ENCODE measurements at places on chromosomes 12 and 14.

GRCh38 chr14:68147303-68147702, 327.7 kb downstream of the RAD51B start:
- no peak for DNase-seq

- DNase-seq = peak; percentile 81
These were observed 396.8 kb downstream of the NUAK1 start for GRCh38 chr12:105741786-105742566.

GRCh38 chr14:49919825-49920659, 27.2 kb downstream of the ARF6 start:
- peak; percentile 36 for DNase-seq

DNA sequence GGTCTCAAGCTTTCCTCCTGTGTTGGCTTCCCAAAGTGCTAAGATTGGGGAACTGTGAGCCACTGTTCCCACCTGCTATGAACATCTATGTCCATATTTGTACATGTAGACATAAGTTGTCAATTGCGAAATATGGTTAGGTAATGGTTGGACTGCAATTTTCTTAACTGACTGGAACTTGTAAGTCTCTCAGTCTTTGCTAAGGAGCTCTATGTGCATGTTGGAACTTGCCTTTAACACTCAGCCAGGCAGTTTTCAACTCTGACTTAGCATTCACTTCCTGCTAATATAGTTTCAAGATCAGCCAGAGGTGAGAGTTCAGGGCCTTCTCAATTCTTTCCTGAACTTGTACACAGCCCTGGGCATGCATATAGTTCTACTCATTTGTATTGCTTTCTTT, 44.5 kb upstream of the EEA1 start:
- peak; percentile 36 for DNase-seq

DNA sequence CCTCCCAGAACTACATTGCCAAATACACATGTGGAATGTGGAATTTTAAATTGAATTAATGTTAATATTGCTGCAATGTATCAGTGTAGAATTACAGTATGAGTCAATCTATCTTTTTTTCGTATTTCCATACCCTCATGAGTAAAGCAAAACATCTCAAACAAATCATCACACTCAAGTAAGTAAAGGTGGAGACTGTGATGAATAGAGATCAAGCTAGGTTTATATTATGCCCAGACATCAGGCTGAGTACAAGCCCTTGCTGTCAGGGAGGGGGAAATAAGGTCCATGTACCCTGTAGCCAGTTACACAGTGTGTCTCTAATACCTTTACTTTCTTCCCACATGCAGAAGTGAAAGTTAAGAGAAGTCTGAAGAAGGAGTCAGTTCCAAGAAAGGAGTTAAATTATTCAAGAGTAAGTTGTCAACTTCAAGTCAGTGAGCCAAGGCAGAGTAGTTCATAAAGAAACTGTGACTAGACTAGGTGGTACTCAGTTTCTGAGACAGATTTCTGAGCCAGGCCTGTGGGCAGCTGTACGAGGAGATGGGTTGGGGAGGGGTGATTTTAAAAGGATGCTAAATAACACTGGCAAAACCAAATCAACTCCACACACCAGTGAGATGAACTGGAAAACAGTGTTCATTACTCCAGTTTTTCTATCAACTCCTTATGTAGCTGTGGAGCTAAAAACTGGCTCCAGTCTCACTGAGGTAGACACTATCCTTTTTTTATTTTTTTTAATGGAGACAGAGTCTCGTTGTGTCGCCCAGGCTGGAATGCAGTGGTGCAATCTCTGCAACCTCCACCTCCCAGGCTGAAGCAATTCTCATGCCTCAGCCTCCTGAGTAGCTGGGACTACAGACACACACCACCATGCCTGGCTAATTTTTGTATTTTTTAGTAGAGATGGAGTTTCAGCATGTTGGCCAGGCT, 23.8 kb upstream of the STK38L start:
- no peak for DNase-seq

GRCh38 chr12:26281320-26281719, 85.9 kb downstream of the SSPN start:
- no peak for DNase-seq

- no peak for DNase-seq
These were observed 14.6 kb downstream of the MGAT4C start for GRCh38 chr12:86241600-86241999.

- DNase-seq = no peak
These were observed 8.2 kb downstream of the HIP1R start for GRCh38 chr12:122843455-122843854.

All from M059J (cell line).